Immature natural killer cell (primary cell): ENCODE measurements at places on chromosomes 16 and 17. TPM values are rescaled to one million over a fixed set of nuclear protein-coding genes. Genes with fewer than 3 reads are reported as not detected.

KIF1C gene
- polyA plus RNA-seq = 5.7 TPM

NPIPA5 gene
- not detected for polyA plus RNA-seq

DNA sequence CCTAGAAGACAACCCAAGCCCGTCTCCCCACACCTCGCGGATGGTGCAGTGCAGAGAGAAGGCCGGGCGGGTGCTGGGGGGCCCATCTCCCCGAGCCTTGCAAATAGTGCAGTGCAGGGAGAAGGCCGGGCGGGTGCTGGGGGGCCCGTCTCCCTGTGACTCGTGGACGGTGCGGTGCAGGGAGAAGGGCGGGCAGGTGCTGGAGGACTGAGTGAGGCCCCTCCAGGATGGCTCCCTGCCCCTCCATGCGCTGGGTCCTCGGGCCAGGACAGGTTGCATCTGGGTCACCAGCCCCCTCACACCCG lies 40.0 kb upstream of the ACSF3 start:
- no peak for DNase-seq

DNA sequence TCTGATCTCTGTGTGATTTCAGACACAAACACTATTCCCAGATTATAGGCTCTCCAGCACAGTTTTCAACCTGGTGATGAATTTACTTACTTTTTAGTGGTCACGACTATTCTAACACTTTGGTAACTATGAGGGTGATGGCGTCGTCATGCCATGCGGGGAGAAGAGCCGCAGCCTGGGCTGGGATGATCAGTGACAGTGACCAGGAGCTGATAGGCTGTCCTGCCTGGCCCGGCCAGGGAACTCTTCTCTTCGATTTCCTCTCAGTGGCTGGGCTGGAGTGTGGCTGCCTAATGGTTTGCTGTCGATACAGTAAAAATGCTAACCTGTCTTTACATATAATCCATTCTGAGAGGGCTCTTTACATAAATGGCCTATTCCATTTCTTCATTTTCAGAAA lies 113.1 kb downstream of the IRX3 start:
- no peak for DNase-seq

DNA sequence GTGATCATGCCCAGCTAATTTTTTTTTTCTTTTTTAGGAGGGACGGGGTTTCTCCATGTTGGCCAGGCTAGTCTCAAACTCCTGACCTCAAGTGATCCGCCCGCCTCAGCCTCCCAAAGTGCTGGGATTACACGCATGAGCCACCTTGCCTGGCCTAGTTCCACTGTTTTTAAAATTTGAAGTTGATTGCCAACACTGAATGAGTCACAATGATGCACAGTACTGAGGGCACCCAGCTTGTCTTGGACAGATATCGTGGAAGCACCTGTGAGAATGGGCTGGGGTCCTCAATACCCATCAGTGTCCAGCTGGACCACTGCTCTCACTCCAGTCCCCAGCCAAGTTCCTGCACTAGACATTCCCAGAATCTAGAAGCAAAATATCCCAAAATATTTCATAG lies 2.5 kb downstream of the KNOP1 start:
- no peak for DNase-seq

GRCh38 chr16:66120656-66121055 lies 245.8 kb upstream of the CDH5 start:
- no peak for DNase-seq
